ENCODE measurements at places on chromosomes 4 and X. TPM values are rescaled to one million over a fixed set of nuclear protein-coding genes. Genes with fewer than 3 reads are reported as not detected.

The WDR44 gene
- 50.1 TPM for total RNA-seq

The NSUN7 gene
- total RNA-seq = 2.6 TPM

The SMIM10L2A gene
- total RNA-seq = 1.6 TPM

The SASH3 gene
- 2.6 TPM for total RNA-seq

The ASB9 gene
- total RNA-seq = 3.7 TPM

The ATP11C gene
- 17.7 TPM for total RNA-seq

The USP51 gene
- total RNA-seq = 1.6 TPM

The RASL11B gene
- total RNA-seq = 6.3 TPM

The SYP gene
- 1.0 TPM for total RNA-seq

The PARM1 gene
- total RNA-seq = 28.7 TPM

Measured in skeletal muscle tissue (tissue), 5 donors.